ENCODE measurements at places on chromosomes 13 and 19. TPM values are rescaled to one million over a fixed set of nuclear protein-coding genes. Genes with fewer than 3 reads are reported as not detected.

DNA sequence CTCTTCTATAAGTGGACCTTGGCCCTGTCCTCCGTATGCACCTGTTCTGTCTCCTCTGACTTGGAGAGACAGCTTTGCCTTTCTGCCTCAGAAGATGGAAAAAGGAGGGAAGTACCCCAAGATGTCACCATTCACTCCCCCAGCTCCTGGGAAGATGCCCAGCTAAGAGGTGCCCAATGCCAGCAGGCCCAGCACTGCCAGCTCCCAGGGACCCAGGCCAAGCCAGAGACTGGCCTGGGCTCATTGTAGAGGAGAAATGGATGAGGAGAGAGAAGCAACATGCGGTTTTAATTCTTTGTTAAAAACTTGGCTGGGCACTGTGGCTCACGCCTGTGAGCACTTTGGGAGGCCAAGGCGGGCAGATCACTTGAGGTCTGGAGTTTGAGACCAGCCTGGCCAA, 111.5 kb upstream of the ZNF507 start:
- no peak for DNase-seq

DNA sequence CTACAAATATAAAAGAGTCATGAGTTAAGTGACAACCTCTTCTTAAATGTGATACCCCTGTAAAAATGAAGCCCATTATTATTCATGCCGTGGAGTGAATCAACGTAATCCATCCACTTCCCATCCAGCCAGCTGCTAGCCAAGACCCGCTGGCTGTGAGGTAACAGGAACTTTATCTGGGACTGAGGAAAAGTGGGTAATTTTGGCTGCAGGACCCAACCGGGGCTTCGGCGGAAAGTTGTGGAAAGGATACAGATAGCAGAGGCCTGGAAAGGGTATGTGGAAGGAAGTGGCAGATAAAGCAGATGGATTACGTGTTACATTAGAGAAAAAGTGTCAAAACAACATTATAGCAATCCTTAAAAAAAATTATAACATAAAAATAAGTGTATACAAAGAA, 48.3 kb downstream of the SLC7A1 start:
- DNase-seq: no peak

- DNase-seq: no peak
Measured at GRCh38 chr13:33645591-33646554, 172.1 kb upstream of the RFC3 start.

DNA sequence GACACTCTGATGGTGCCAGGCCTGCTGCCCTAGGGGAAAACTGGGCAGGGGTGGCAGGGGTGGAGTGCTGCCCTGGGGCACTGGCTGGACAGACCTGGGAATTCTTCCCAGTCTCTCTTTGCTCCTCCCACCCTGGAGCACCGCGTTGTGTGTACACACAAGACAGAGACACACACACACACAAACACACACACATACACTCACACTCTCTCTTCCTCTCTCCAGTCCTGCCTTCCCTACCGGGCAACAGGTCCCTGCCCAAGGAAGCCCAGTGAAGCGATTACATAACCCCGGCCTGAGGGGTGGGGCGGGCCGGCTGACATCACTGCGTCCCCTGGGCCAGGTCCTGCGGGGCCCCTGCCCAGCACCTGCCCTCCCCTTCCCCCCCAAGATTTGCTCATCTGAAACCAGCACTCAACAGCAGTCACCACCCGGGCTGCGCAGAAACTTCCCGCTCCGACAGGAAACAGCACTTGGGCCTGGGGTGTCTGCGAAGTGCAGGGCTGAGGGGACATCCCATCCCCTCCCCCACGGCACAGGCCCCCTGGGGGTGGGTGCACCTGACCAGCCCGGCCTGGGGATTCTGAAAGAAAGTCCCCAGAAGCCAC, 1.2 kb downstream of the MKNK2 start:
- DNase-seq: peak; percentile 88

GRCh38 chr13:94999871-95000270, 287.5 kb upstream of the SOX21 start:
- DNase-seq: no peak

GRCh38 chr19:32068793-32069192, 276.6 kb upstream of the ZNF507 start:
- DNase-seq: no peak

DNA sequence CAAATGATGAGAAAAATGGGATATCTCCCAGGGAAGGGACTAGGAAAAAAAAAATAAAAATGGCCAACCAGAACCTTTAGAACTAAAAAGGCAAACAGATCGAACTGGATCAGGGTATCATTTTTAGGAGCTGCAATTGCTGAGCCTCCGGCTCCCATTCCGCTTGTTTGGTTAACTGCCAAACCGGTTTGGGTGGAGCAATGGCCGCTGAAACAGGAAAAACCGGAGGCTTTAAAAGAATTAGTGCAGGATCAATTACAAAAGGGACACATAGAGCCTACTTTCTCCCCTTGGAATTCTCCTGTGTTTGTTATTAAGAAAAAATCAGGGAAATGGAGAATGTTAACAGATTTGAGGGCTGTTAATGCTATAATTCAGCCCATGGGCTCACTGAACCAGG, 12.7 kb upstream of the ZNF443 start:
- no peak for DNase-seq

- no peak for DNase-seq
Measured at GRCh38 chr13:80340651-80341100, 250 bp downstream of the SPRY2 start.

- DNase-seq: no peak
Measured at GRCh38 chr19:2421581-2422306, 5.6 kb downstream of the TIMM13 start.

FGF22 gene
- total RNA-seq: not detected

TNFRSF19 gene
- 41.6 TPM for total RNA-seq

RDH8 gene
- total RNA-seq: not detected

SIGLEC5 gene
- total RNA-seq: 0.84 TPM

NXNL1 gene
- total RNA-seq: not detected

BST2 gene
- total RNA-seq: 49.7 TPM

EBPL gene
- total RNA-seq: 6.9 TPM

Data from left ventricle myocardium superior (tissue), 1 donor.